ENCODE measurements at places on chromosomes 4 and X.

GRCh38 chr4:173360587-173361221 lies 10.1 kb upstream of the SAP30 start:
- peak; percentile 48 for DNase-seq

GRCh38 chr4:165537028-165537648 lies 158.3 kb downstream of the CPE start:
- DNase-seq: peak; percentile 53

- peak; percentile 93 for DNase-seq
Measured at GRCh38 chr4:78784236-78784865, 8.2 kb downstream of the BMP2K start.

GRCh38 chr4:2866160-2866861 lies 22.7 kb downstream of the ADD1 start:
- DNase-seq: no peak

DNA sequence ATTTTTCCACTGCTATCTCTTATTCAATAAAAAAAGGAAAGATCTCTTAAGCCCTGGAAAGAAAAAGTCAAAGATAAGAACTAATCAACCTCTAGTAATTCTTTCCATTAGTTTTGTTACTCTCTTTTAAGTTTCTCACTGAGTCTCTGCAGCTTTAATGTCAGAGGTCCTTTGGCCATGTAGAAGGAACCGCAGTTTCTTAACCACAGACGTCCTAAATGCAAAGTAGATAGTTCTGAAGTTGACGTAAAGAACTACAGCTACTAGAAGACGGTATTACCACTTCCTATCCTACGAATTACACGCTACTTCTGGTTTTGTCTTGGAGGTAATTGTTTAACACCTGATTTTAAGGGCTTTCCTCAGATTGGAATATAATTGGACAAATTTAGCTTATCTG lies 325.9 kb downstream of the ANKRD50 start:
- no peak for DNase-seq

- peak; percentile 38 for DNase-seq
Measured at GRCh38 chr4:1722551-1723118, 1.3 kb downstream of the TACC3 start.

DNA sequence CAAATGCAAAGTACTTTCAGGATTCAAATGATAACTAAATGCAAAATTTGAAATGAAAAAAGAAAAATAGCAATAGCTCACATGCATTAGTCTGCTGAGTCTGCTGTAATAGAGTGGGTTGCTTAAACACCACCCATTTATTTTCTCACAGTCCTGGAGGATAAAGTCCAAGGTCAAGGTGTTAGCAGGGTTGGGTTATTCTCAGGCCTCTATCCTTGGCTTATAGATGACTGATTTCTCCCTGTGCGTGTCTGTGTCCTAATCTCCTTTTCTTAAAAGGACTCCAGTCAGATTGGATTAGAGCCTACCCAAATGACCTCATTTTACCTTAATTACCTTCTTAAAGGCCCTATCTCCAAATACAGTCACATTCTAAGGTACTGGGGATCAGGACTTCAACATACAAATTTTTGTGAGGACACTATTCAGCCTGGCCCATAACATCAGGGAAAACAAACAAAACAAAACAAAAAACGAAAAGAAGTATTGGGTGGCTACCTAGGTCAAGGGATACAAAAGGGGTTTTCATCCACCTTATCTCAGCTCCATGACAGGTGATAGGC lies 6.3 kb upstream of the TBL1X start:
- no peak for DNase-seq

DNA sequence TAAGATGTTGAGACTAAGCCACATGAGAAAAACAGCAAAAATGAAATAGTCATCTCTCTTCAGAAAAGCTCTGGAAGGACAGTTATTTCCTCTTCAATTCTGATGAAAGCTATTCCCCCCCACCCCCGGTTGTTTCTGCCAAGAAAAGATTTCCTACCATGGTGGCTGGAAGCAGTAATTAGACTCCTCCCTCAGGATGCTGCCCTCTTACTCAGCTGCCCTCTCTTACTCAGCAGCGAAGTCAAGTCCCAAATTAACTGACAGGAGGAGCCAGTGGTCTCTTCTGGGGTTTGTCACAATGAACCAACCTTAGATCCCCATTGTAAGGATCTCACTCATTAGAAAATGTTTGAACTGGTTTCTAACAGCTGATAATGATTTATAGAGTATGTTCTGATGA lies 38.0 kb downstream of the GPM6B start:
- peak; percentile 59 for DNase-seq

DNA sequence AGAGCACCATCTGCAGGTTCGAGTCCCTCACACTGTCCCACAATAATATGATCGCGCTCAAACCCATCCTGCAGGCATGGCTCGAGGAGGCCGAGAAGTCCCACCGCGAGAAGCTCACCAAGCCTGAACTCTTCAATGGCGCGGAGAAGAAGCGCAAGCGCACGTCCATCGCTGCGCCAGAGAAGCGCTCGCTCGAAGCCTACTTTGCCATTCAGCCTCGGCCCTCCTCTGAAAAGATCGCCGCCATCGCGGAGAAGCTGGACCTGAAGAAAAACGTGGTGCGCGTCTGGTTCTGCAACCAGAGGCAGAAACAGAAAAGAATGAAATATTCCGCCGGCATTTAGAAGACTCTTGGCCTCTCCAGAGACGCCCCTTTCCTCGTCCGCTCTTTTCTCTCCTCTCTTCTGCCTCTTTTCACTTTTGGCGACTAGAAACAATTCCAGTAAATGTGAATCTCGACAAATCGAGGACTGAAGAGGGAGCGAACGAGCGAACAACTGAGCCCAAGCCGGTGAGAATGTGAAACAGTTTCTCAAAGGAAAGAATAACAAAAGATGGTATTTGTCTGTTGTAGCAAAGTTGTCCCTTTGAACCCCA lies 1.9 kb downstream of the POU4F2 start:
- DNase-seq: no peak

GRCh38 chrX:4005281-4005680 lies 291.8 kb upstream of the PRKX start:
- no peak for DNase-seq

DNA sequence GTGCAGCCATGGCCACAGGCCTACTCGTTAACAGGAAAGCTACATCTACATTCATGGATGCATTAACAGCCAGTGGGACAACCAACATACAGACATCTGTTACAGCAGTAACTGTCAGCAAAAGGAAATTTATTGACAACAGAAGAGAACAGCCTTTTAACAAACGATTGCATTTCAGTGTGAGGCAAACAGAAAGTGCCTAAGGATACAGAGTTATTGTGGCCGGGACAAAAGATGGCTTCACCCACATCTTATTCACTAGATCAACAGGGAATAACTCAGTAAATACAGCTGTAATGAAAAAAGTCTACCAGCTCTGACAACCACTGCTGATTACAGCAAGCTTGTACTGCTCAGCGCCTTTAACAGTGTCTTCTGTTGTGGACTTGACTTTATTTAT lies 61.5 kb upstream of the TBL1X start:
- DNase-seq: no peak

DNA sequence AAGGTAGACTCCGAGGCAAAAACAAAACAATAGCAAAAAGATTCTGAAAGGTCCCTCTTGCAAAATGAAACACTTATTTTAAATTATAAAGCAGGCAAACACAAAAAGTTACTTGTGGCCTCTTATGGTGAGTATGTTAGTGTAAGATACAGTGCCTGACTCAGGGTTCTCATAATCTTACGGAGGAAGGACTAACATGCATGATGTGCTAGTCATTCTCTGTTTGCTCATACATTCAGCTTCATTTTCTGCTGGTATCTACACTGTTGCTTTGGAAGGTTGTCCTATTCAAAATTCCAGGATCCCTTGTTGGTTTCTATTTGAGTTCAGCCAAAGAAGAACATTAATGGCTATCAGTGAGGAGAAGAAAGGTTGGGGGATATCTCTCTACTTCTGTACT lies 249.1 kb upstream of the FAM47A start:
- peak; percentile 72 for DNase-seq

DNA sequence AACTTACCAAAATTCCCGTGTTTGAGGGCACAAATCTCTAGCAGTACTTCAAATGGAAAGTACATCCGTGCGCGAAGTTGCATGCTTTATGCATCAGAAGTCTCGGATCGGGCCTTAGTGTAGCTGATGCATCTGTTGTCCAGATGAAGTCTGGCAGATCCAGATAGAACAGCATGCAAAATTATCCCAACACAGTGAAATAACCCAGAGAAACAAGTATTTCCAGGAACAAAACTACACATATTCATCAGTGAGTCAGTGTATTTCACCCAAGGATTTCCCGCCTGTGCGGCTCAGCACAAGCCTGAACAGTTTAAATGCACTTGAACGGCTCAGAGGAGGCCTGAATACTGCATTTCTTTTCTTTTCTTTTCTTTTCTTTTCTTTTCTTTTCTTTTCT lies 27.4 kb upstream of the CLDN24 start:
- DNase-seq: peak; percentile 89

DNA sequence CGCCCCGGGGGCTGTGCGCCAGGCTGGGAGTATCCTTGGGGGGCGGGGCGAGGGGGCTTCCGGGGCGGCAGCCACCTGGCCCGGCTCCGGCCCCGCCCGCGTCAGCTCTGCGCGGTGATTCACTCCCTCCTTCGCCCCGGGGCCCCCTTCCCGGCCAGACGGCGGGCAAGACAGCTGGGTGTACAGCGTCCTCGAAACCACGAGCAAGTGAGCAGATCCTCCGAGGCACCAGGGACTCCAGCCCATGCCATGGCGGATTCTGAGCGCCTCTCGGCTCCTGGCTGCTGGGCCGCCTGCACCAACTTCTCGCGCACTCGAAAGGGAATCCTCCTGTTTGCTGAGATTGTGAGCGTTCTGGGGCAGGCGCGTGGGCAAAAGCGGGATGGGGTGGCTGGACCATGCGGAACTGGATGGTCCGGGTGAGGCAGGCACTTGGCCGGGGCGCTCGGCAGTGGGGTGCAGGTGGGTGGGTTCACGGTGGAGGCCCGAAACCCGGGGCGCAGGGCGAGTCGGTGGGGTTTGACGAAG lies at the start of gene PLP2:
PLP2 (plus strand) TSS at position 147 of the 528 bp plus-strand sequence; CDS start at position 250, 103 bp downstream.
- peak; percentile 65 for DNase-seq
